ENCODE measurements at places on chromosomes 1 and 21.

DNA sequence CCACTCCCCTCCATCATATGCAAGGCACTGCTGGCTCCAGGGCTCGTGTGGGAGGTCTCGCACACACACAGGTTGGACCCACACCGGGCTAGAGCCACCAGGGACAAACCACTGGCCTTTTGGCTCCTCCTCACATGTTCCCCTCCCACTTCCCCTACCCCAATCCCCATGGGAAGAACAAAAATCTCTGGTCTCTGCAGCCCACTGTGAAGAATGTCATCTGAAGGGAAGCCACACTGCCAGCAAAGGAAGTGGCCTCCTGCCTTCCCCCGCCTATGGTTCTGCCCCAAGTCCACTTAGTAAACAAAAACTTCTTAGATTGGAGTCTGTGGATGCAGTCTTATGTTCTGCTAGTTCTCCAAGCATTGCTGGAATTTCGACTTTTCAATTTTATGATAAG is 24.2 kb downstream of the OLFML3 start:
- DNase-seq, result no peak

DNA sequence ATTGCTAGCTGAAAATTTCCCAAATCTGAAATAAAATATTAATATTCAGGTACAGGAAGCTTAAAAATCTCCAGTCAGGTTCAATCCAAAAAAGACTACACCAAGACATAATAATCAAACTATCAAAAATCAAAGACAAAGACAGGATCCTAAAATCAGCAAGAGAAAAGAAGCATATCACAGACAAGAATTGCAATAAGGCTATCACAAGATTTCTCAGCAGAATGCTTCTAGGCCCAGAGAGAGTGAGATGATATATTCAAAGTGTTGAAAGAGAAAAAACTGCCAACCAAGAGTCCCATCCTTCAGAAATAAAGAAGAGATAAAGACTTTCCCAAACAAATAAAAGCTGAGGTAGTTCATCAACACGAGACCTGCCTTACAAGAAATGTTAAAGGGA is 5.0 kb upstream of the SELP start:
- DNase-seq, result no peak

DNA sequence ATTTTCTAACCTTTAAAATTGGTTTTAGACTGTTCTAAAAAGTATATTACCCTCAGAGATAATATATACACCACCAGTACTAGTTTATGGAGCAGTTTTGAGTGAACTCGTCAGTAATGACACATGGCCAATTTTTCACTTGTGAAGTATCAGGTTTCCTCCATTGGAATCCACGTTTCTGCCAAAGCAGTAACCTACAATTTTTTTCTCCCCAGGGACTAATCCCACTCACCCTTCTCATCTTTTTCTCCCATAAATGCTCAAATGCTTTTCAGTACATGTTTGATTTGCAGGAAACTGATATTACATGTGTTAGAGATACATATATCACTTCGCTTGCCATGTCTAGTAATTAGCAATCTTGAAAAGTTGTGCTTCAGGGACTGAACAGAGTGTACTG is 94.1 kb downstream of the COL24A1 start:
- no peak for DNase-seq

- no peak for DNase-seq
These were observed 21.7 kb upstream of the FAAH start for GRCh38 chr1:46372431-46372830.

- no peak for DNase-seq
These were observed 22.7 kb downstream of the CDC42BPA start for GRCh38 chr1:227295609-227296008.

DNA sequence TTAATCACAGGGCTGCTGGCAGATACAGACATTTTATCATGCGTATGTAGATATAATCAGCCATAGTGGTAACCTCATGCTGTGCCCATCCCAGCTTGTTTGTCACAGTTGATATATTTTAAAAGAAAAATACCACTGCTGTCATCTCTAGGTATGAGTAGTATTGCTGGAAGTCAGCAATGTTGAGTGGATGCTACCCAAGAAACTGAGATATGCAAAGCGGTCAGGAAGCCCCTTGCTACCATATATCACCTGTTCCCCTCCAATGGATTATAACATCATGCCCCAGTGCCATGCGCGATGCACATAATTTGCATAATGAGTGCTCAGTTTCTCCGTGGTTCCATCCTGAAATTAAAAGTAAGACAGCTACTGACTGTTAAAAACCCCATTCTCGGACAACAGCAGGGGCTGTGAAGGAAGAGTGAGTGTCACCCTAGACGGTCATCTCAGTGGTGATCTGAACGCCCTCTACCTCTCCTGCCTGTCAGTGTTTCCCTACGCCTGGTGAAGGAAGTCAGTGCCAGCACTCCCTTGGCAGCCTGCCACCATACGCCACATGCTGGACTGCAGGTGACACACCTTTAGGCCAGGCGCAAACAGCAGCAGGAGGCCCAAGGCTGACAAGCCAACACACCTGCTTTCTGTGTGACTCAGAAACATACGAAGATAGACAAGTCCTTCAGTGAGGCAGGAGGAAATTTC is 2.7 kb downstream of the IL10RB start:
- DNase-seq, result no peak

DNA sequence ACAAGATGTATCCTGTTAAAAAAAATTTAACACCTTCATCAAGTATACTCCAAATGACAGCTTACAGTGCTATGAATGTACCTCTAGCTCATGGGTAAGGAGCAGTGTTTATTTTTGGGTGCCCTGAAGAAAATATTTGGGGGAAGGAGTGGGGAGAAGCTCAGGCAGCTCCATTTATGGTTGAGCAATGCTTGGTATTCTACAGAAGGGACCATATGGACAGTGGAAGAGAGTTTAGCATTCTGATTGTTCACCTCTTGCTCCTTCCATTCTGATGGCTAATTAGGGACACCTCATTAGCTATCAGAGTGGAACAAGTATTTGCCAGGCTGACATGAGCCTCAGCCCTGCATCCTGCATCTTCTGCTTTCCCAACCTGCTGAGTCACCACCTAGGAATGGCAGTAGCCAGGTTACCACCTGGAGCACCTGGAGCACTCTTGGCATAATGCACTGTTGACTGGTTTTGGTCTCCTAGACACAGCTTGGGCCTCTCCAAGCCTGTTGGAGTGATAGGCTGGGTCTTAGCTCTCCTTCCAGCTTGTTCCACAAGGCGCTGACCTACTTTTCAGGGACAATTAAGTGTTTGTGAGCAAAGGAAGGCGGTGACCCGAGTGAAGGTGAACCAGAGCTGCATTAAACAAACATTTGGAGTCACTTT is 62.0 kb upstream of the MACF1 start:
- DNase-seq, result no peak

DNA sequence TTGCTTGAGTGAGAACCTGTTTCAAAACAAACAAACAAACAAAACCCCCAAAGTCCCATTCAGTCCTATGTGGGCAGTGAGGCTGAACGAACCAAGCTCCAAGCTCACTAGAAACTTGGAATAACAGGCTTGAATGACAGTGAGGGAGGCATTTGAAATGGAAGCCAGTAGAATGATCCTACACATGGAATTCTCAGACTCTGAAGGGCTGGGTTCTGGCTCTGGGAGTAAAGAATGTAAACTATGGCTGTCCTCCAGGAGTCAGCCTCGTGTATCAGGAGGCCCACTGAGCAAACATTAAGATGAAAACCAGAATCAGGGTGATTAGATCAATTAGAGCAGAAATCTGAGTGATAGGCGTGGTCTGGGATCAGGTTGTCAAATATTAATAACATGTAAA is 14.9 kb downstream of the PCP4L1 start:
- DNase-seq, result no peak

- DNase-seq, result no peak
These were observed 468.8 kb downstream of the CAMTA1 start for GRCh38 chr1:7253988-7254587.

DNA sequence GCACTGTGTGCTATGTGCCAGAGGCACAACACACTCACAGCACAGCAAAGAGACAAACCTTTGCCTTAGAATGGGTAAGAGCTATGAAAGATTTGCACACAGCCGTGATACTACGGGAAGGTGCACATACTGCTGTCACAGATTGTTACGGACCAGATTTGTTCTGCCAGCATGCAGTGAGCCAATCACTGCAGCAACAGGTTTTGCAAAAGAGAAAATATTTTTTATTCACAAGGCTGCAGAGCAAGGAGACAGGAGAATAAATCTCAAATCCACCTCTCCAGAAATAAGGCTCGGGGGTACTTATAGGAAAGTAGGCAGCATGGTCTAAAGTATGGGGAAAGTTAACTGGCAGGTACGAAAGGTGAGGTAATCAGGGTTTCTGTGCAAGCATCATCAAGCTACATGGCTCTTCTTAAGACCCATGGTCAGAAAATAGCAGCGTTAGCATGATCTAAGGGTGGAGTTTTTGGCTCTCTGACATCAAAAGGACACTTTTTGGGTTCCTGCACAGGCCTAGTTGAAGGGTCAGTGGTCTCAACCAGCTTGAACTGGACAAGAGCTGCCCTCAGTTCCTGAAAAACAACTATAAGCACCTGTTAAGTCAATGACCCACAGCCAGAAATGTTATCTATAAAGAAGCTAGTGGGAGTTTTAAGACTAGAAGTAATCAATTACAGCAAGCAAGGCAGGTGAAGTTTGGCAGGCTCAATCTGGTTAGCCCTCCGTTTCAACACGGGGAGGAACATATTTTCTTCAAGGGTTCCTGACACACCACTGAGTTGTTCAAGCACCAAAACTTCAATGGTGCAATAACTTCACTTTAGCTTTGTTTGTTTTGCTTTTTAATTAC is 186.0 kb downstream of the SLC35F3 start:
- DNase-seq, result no peak

GRCh38 chr21:42350318-42350910 is 380 bp downstream of the TFF2 start:
- DNase-seq, result no peak

DNA sequence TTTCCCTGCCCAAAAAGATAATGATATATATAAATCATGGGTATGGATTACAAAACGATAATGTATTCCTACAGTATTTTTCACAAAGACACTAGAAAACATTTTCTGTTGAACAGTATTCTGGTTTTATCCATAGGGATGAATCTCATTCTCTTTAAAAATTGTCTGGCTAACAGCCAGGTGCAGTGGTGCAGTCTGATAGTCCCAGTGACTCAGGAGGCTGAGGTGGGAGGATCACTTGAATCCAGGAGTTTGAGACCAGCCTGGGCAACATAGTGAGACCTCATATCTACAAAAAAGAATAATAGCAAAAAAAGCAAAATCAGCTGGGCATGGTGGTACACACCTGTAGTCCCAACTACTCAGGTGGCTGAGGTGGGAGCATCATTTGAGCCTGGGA is 23.3 kb downstream of the PIP5K1A start:
- no peak for DNase-seq

DNA sequence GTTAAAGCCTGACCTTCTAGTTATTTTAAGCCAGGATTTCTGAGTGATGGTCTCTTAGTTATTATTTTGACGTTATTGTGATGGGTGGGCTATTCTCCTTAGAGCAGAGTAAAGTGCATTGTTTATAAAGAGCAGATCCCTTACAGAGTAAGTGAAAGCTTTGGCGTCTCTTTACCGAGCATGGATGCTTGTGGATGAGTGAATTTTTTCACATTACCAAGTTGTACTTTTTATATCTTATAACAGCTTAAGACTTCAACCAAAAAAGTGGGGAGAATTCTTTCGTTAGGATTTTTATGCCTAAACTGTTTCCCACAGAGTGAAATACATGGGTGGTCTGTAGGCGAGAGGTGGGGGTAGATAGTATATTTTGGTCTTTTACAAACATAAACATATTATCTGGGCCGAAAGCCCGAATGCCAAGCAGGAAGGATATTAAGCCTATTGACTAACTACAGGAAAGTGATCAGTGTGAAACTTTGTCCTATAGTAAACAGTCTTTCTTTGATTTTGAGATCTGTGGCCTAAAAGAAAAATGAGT is 279.1 kb upstream of the C1orf105 start:
- no peak for DNase-seq

DNA sequence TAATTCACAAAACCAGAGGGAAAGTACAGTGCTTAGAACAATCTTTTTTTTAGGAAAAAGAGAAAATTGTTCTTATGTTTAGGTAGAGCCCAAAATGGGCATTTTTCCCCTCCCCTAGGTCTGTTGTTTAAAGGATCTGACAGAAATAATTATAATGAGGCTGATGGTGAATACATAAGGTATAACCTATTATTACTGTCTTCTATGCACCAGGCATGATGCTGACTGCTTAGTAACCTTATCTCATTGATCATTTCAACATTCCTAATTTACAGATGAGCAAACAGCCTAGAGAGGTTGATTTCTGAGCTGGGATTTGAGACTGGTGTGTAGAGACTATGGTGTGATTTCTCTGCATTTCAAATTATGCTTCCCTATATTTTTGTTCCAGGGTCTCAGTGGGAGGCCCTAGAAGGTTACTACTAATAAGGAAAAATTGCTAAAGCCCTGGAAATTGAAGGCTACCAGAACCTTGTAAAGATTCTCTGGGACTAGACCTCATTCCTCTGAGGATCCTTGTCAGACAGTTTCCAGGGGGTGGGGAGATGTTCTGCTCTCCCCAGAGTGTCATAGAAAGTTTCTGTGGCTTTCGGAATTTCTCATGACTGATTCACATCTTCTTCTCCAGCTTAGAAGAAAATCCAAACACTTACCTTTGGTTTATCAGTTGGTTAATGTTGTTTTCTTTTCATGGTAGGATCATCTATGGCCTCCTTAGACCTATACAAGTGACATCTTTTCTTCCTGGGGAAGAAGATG is 44.9 kb downstream of the ROR1 start:
- no peak for DNase-seq

- DNase-seq, result no peak
These were observed 54.2 kb downstream of the PDE4B start for GRCh38 chr1:65846866-65847265.

GRCh38 chr1:27936370-27936769 is 1.6 kb downstream of the SMPDL3B start:
- no peak for DNase-seq

DNA sequence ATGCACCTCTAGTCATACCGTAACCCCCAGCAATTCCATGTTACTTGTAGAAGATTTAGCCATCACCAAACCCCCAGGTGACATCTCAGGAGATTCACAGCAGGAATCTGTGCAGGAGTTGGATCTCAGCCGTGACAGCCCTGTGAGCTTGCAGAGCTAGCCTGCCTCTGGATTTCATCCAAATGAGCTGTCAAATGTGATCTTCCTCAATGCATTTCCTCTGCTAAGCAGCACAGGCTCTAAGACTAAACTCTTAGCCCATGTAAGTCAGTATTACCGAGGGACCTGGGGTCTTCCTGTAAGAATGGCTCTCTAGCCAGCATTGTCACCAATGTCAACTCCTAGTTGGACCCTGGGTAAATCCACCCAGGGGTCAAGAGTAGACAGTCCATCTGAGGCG is 41.7 kb downstream of the UMODL1 start:
- no peak for DNase-seq

DNA sequence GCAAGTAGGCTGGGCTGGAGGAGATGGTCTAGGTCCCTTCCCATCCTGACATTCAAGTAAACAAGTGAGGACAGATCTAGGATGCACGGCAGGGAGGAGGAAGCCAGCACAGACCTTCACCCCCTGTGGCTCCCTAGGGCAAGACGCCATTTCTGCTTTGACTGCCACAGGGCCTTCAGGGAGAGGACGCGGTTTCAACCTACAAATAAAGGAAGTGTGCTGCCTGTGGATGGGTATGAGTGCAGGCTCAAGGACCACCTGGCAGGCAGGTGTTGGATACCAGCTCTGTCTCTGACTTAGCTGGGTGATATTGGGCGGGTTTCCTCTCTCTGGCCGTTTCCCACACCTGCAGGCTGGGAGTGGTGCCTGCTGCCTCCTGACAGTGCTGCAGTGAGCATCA is 16.2 kb downstream of the SLC2A1 start:
- no peak for DNase-seq

GRCh38 chr1:153536671-153537375 is 1.0 kb upstream of the S100A6 start:
- no peak for DNase-seq
